Epithelial cell of umbilical artery (primary cell): ENCODE measurements at places on chromosomes 1 and 21. TPM values are rescaled to one million over a fixed set of nuclear protein-coding genes. Genes with fewer than 3 reads are reported as not detected.

BEND5 gene
- not detected in 2 replicates for total RNA-seq

TTC3 gene
- total RNA-seq: 129 and 171 TPM in 2 replicates

NEGR1 gene
- 3.6 and 3.8 TPM in 2 replicates for total RNA-seq

LAD1 gene
- total RNA-seq: not detected in 2 replicates

ZNF683 gene
- total RNA-seq: not detected in 2 replicates

XPR1 gene
- 21.9 and 22.7 TPM in 2 replicates for total RNA-seq

RPS6KA1 gene
- 11.4 and 28.9 TPM in 2 replicates for total RNA-seq

EXO1 gene
- 13.0 and 22.3 TPM in 2 replicates for total RNA-seq

KIF21B gene
- total RNA-seq: 0.65 and 1.1 TPM in 2 replicates

FGR gene
- total RNA-seq: 0.46 TPM in 1 of 2 replicates, not detected in the other

RRP1 gene
- 26.3 and 29.0 TPM in 2 replicates for total RNA-seq

PLXNA2 gene
- total RNA-seq: 41.5 and 78.9 TPM in 2 replicates

KPRP gene
- total RNA-seq: not detected in 2 replicates

ATP1A4 gene
- not detected in 2 replicates for total RNA-seq

TP73 gene
- under 0.01 TPM in 1 of 2 replicates, not detected in the other for total RNA-seq
